Heart left ventricle (tissue), 16 donors: ENCODE measurements at places on chromosomes 6 and 20. TPM values are rescaled to one million over a fixed set of nuclear protein-coding genes. Genes with fewer than 3 reads are reported as not detected.

Gene C6orf141
- total RNA-seq = not detected

Gene TREML2
- total RNA-seq = not detected

Gene CLVS2
- total RNA-seq = not detected

Gene IL17F
- total RNA-seq = not detected

Gene XKR7
- not detected for total RNA-seq

Gene LAMA4
- 56.9 TPM for total RNA-seq

Gene CCDC170
- total RNA-seq = 0.28 TPM

Gene TINAG
- 0.56 TPM for total RNA-seq

Gene PHACTR1
- total RNA-seq = 102 TPM

Gene TRIM10
- total RNA-seq = not detected

Gene BPI
- total RNA-seq = not detected

Gene LYRM4
- total RNA-seq = 39.7 TPM

Gene HLA-DPB1
- 48.4 TPM for total RNA-seq

Gene CPNE5
- 31.9 TPM for total RNA-seq

Gene TGM3
- total RNA-seq = not detected

Gene NKAIN4
- not detected for total RNA-seq

Gene KIAA0408
- total RNA-seq = 1.1 TPM

Gene COL19A1
- total RNA-seq = 3.3 TPM

Gene GDAP1L1
- total RNA-seq = not detected
